ENCODE measurements at places on chromosomes 7 and 10. TPM values are rescaled to one million over a fixed set of nuclear protein-coding genes. Genes with fewer than 3 reads are reported as not detected.

Gene FGFBP3
- total RNA-seq, result 0.59 TPM

Gene SPDYE5
- not detected for total RNA-seq

Gene CLDN4
- total RNA-seq, result 0.13 TPM

DNA sequence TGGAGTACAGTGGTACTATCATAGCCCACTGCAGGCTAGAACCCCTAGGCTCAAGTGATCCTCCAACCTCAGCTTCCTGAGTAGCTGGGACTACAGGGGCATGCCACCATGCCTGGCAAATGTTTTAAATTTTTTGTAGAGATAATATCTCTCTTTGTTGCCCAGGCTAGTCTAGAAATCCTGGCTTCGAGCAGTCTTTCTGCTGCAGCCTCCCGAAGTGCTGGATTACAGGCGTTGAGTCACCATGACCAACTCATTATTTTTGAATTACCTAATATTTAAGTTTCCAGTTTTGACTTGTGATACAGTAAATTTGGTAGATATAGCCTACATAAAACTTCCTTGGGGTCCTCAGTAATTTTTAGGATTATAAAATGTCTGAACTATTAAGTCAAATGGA, 74.1 kb downstream of the RUNDC3B start:
- DNase-seq, result no peak
